ENCODE measurements at places on chromosomes 6 and 20.

GRCh38 chr6:147201885-147202515, 2.2 kb upstream of the STXBP5 start:
- DNase-seq = no peak

DNA sequence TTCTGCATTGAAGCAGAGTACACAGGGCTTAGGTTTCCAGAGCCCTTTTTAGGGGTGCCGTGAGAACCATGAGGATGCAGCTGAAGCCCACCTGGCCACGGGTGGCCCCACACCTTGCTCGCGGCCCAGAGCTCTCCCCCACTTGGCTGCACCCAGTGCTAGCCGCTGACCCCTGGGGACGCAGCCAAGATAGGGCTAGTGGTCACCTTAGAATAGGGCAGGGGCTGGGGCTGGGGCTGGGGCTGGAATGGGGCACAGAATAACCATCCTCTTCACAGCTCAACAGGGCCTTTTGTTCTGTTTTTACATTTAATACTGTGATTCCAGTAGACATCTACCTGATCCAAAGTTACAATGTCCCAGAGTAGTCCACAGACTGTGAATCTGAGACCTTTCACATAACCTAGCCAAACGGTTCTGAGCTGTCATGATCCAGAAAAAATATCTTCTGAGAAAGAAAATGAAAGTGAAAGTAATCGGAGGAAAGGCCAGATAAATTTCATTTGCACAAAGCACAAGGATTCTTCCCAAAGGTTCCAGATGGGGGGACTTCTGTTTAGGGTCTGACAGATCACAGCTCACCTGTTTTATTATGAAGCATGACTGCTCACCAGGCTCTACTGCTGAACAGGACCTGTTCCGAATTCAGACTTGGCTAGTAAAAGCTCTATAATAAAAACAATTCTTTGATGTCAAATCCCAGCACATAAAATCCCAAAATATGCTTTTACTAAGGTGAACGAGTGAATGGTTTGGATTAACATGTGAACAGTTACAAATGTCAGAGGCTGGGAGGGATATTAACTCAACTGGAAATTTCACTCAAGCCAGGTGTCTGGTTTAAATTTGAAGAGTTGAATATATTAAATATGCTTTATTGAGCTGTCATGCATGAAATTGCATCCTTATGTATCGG, 401.9 kb downstream of the THBS2 start:
- no peak for DNase-seq

DNA sequence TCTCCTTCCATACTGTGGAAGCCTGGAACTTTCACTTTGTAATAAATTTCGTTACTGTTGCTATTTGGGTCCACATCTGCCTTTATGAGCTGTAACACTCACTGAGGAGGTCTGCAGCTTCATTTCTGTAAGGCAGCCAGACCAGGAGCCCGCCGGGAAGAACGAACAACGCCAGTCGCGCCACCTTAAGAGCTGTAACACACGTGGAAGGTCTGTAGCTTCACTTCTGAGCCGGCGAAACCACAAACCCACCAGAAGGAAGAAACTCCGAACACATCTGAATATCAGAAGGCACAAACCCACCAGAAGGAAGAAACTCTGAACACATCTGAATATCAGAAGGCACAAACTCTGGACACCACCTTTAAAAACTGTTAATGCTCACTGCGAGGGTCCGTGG, 589.9 kb upstream of the SLC35B3 start:
- no peak for DNase-seq

DNA sequence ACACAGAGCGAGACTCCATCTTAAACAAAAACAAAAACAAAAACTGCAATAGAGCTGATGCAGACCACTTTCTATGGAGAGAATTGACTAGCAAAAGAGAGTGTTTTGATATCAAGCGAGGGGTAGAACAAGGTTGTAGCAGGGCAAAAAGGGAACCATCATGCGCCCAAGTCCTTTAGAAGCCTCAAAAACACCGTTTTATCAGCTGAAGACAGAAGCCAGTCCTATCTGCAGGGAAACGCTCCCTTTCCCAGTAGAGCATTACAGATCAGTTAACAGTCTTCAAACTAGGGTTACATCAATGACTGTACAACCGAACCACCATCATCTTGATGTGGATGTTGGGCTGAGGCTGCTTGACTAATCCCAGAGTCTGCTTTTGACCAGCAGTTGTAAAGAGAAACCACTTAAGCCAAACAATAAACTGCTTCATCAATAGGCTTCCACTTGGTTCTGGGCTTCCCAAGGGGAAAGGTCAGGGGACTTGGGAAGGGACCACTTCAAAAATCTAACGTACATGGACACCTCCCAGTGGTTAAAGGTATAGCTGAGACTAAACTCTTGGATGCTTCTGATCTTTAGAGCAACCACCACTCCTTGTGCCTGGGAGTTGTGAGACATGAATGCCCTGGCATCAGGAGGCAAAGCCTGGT, 59.6 kb upstream of the SPDEF start:
- no peak for DNase-seq

DNA sequence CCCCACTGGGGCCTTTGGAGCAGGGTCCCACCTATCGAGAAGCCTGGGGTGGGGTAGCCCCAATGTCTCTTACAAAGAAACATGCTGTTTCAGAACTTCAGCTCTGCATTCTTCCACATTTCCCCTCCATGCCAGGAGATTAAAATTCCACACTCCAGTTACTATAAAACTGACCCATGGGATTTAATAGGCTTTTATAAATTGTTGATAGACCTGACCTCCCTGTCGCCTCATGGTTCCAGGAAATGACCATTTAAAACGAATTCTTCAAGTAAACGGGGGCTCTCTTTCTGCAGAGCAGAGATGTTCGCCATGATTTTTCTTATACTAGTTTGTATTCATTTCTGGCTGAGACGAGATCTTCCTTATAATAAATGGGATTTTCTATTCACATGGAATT, 19.3 kb downstream of the RIN2 start:
- DNase-seq = no peak

DNA sequence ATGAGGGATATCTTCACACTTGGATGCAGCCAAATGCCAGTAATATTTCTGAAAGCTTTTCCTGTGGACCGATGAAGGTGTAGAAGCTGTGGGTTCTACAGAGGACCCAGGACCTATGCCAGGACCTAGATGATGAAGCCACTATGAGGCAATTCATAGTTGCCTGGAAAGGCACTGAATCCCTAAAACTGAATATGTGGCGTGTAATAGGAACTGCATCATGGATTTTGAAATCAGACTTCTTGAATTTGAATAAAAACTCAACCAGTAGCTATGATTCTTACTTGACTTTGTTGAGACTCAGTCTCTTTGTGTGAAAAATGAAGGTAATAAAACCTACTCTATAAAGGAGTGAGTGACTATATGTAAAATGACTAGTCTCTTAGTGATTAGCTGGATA, 89.9 kb upstream of the SGK1 start:
- DNase-seq = no peak

DNA sequence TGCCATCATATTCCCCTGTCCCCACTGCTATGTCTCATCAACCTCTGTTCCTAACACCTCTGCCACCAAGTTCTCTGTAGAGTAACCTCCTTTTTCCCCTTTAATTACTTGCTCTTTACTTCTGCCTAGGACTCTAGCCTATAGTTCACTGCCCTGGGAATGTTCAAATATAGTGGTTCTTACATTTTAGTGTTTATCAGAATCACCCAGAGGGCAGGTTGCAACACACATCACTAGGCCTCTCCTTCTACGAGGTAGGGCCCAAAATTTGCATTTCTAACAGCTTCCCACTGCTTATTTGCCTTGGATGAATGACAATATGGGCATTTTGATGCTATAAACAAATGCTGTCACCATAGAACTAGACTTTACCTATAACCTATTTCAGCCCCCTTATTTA, 23.1 kb upstream of the C6orf141 start:
- no peak for DNase-seq

- no peak for DNase-seq
These were observed 39.0 kb downstream of the DSE start for GRCh38 chr6:116409756-116410155.

DNA sequence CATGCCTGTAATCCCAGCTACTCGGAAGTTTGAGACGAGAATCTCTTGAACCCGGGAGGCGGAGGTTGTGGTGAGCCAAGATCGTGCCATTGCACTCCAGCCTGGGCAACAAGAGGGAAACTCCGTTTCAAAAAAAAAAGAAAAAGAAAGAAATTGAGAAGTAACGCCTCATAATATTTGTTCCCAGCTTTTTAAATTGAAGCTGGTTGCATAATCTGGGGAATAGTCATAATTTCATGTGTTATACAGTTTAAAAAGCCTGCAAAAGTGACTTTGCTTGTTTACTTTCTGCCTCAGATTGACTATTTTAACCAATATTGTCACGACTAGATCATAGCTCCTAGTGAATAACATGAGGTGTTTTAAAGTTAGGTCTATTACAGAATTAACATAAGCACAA, 7.2 kb downstream of the FAM217B start:
- no peak for DNase-seq

GRCh38 chr6:107154801-107155160, 39.5 kb upstream of the BEND3 start:
- no peak for DNase-seq

- no peak for DNase-seq
These were observed 1932.2 kb upstream of the DEFB115 start for GRCh38 chr20:29325304-29325640.

DNA sequence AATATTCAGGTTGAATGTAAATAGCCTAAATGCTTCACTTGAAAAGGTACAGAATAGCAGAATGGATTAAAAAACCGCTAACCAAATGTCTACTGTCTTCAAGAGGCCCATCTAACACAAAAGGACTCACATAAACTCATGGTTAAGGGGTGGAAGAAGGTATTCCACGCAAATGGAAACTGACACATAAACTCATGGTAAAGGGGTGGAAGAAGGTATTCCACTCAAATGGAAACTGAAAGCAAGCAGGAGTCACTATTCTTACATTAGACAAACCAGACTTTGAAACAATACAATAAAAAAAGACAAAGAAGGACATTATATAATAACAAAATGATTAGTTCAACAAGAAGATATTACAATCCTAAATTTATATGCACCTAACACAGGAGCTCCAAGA, 38.3 kb upstream of the PKIB start:
- no peak for DNase-seq

DNA sequence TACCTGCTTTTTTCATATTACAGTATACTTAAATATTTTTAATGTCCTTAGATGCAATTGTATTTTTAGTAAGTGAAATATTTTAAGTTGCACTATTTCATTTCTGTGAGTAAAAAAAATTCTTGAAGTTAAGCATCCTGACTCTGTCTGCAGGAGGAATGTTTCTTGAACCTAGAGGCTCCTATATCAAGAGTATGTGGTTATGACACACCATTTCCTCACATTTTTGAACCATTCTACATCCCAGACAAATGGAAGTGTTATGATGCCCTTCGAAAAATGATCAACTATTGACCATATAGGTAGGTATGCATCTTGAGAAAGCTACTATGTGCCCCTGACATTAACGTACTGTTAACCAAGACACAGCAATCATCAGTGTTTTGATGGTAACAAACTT, 237.0 kb downstream of the BCKDHB start:
- no peak for DNase-seq

DNA sequence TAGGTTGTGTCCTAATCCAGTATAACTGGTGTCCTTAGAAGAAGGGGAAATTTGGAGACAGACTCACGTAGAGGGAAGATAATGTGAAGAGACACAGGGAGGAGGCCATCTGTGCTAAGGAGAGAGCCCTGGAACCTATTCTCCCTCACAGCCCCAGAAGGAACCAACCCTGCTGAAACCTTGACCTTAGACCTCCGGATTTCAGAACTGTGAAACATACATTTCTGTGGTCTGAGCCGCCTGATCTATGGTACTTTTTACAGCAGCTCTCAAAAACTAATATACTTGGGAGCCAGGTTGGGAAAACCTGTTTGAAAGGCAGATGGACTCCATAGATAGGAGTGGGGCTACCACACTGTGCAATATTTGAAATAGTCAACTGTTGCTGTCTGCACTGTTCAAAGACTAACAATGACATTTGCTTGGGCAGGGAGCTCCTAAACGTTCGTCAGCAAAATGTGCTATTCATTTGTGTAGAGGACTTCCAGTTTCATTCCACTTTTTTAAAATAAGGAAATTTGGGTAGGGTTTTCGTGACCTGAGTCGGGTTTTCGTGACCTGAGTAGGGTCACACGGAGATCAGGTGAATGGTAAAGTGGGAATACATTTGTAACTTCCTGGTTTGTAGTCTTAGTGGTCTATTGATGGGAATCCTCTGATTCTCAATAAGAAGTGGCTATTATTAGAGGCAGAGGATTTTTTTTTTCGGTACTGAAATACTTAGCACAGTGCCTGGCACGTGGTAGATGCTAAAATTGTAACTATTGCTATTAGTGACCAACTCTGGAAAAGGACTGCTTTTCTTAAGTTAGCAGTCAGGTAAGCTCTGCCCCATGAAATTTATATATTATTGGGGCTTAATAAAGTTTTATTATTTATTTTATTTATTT, 11.4 kb downstream of the TAGAP start:
- DNase-seq = no peak

GRCh38 chr20:45254383-45255262, at the start of gene SLPI:
SLPI (minus strand) TSS chr20:45254564; CDS start chr20:45254543, 21 bp downstream.
- DNase-seq = no peak

DNA sequence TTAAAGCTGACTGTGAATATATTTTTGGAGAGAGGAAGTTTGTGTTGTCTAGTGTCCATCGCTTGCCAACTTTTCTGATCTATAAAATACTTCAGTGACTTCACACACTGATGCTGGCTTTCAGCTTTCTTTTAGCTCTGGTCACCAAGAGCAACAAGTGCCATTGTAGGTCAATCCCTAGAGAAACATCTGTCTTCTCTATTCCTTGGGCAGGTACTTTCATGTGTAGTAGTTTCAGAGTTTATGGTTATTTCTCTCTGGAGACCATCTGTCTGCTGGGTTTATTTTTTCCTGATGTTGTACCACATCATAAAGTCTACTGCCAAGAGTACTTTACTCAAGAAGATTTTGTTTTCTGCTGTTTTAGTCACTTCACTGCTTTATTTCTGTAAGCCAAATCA, 249.9 kb downstream of the KHDC1L start:
- no peak for DNase-seq

Data from effector memory CD8-positive, alpha-beta T cell (primary cell).